Stimulated activated CD8-positive, alpha-beta memory T cell treated with anti-CD3 and anti-CD28 coated beads, Interleukin-4, amount 100 ng/mL, for 1 hour (primary cell): ENCODE measurements at places on chromosomes 1 and 21.

DNA sequence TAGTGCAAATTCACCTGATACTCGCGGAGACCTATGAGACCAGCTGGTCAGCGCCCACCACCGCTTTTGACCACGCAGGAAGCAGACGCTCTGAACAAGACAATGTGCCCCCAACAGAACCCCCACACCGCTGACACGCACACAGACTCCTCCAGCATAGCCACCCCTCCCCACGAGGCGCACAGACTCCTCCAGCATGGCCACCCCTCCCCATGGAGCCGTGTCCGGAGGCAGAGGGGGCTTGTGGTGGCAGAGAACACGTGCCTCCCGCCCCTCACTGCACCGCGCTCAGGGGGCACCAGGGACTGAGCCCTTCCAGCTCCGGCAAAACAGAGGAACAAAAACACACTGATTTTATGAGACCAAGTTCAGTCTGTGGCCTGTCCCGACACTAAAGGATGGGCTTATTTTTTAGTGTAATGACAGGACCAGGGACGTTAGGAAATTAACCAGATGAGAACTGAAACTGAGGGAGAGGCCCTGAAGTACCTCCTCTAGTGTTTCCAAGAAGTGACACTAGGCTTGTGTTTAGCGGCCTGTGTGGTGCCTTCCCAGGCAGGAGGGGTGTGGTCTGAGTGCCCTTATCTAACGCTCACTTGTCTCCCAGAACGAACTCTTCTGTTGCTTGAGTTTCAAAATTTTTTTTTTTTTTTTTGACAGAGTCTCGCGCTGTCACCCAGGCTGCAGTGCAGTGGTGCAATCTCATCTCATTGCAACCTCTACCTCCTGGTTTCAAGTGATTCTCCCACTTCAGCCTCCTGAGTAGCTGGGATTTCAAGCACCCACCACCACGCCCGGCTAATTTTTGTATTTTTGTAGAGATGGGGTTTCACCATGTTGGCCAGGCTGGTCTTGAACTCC lies 10.0 kb upstream of the AGPAT3 start:
- no peak for DNase-seq

DNA sequence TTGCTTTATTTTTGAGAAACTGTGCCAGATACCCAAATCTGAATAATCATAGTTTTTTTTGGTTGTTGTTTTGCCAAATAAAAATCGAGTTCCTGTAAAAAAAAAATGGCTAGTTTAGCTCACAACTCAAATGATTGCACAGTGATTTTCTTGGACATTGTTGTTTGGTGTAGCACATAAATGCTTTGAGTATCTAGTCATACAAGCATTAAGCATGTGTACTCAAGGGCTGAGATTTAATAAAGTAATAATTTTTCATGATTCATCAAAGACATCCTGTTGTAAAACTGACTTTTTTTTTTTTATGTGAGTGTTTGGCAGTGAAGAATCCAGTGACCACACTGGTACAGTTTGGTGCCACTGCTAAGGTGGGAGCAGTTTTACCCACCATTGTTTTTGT lies 18.8 kb downstream of the ITSN1 start:
- DNase-seq: no peak

GRCh38 chr1:73761559-73761958 lies 436.4 kb downstream of the LRRIQ3 start:
- no peak for DNase-seq

DNA sequence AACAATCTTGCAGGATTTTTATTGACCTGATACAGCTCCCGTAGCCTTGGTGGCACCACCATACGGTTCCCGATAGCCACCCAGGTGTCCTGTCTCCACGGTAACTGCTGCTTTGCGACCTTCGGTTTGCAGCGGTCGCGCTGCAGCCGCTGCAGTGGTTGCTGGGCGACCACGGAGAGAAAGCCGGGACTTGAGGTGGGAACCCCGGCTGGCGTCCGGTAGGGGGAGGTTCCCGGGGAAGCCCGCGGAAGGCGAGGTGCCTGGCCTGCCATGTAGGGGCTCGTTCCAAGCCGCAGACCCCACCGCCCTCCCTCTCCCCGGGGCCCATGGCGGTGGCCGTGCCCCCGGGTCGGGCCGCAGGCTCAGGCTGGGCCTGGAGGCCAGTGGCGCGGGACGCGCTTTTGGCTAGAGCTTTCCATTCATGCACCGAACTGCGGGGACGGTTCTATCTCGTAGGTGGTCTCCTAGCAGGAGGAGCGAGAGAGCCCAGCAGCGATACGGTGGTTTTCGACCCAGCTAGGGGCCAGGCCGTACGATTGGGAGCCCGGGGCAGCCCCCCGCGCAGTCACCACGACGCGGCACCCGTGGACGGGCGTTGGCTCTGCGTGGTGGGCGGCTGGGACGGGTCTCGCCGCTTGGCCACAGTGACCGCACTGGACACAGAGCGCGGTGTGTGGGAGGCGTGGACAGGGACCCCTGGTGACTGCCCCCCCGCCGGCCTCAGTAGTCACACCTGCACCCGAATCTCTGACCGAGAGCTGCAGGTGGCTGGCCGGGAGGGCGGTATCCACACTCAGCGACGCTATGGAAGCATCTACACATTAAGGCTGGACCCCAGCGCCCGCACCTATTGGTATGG lies at the start of gene KLHDC9:
Gene KLHDC9 (plus strand): TSS at position 152 of the 859 bp plus-strand sequence. CDS start 175 bp downstream, at position 327.
- peak; percentile 33 for DNase-seq

- no peak for DNase-seq
These were observed 77.2 kb downstream of the HS2ST1 start for GRCh38 chr1:86991549-86992186.
